ENCODE measurements at places on chromosomes 2 and 18.

- DNase-seq = peak; percentile 71
These were observed 35.7 kb downstream of the C18orf63 start for GRCh38 chr18:74351354-74351753.

DNA sequence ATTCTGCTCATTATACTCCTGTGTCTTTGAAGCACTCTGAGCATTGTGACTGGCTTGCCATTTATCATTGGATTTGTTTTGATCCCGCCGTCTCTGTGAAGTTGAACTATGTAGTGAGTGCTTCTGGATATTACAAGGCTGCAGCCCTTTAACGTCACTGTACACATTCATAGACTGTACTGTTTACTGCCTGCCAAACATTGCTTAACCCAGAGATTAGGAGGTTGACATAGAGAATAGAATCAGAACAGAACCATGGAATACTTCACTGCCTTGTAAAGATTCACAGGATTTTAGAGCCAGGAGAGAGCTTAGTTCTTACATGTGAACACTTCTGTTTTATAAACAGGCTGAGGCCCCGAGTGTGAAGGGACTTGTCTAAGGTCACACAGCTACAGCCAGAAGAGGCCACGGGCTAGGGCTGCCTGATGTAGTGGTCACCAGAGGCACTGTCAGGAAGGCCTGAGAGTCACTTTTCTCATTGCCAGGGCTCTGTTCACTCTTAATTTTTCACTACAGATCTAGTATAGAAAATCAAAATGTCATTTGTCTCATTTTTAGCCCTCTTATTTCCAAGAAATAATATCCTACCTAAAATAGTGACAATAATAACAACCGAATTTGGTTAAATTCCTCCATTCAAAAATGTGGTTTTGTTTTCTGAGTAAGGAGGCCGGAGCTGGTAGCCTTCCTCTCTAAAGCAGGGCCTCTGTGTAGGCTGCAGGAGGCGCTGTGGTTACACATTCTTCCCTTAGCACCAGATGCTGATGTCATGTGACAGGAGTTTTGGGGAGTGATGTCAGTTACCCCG is 87.9 kb downstream of the UGGT1 start:
- DNase-seq = peak; percentile 82

- no peak for DNase-seq
These were observed 26.6 kb upstream of the COLEC12 start for GRCh38 chr18:527146-527545.

DNA sequence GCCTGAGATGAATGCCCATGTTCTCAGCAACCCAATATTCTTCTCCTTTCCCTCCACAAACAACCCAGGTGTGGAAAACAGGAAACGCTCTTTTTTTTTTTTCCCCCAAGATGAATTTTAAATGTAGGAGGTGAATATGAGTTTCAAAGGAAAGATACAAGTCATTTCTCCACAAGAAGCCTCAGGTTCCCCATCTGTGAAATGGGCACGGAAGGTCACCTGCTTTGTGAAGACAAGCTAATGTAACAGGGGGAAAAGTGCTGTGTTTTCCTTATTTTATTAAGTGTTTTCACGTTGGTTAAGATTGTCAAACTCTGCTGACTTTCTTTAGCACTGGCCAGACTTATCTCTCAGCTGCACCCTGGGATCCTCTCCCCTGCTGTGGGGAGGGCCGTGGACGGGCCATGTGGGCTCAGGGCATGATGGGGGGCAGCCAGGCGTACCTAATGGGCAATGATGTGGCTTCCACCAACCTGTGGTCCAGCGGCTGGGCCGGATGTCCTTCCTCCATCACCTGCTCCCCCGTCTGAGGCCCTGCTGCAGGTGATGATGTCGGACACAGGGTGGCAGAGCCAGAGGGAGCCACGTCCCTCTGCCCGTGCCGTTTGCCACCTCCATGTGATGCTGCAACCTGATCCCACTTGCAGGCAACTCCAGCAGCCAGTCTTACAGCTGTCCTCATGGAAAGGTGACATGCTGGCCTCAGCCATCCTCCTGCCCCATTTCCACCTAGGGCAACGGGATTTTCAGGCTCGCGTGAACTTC is 130.0 kb upstream of the PXDN start:
- no peak for DNase-seq

DNA sequence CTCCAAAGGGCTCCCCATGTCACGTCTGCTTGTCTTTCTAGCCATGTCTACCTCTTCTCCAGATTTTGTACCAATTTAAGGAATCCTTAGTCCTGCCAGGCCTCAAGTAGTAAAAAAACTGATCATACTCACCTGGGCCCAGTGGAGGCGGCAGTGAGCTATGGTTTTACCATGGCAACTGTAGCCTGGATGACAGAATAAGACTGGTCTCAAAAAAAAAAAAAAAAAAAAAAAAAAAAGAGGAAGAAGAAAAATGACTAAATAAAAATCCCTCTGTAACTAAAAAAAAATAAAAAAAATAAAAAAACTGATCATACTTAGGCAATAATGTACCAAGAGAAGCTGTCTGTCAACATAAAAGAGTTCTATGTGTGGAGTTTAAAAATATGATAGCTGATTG is 221.6 kb downstream of the NR4A2 start:
- no peak for DNase-seq

- DNase-seq = no peak
These were observed 187.8 kb downstream of the KCNJ3 start for GRCh38 chr2:154886316-154886715.

GRCh38 chr2:51149725-51150124 is 117.8 kb upstream of the NRXN1 start:
- no peak for DNase-seq

- no peak for DNase-seq
These were observed 65.1 kb upstream of the REV1 start for GRCh38 chr2:99554871-99555270.

GRCh38 chr2:225471039-225471438 is 71.5 kb downstream of the NYAP2 start:
- DNase-seq = no peak

Measured in lung microvascular endothelial cell (primary cell).